ENCODE measurements at places on chromosomes 5 and 9. TPM values are rescaled to one million over a fixed set of nuclear protein-coding genes. Genes with fewer than 3 reads are reported as not detected.

The SPINK1 gene
- total RNA-seq: not detected

The PAEP gene
- total RNA-seq: not detected

The C9orf50 gene
- total RNA-seq: not detected

The MYOT gene
- total RNA-seq: 23.8 TPM

The CCDC152 gene
- not detected for total RNA-seq

The IFNK gene
- total RNA-seq: not detected

The SLC9A3 gene
- 6.8 TPM for total RNA-seq

The SGCD gene
- total RNA-seq: 104 TPM

The PCDHGA2 gene
- total RNA-seq: 1.1 TPM

The GNA14 gene
- total RNA-seq: not detected

The TGFBR1 gene
- 60.4 TPM for total RNA-seq

The PNPLA7 gene
- total RNA-seq: 1.3 TPM

The TSLP gene
- total RNA-seq: 1.2 TPM

Data from myocyte (in vitro differentiated cells).